ENCODE measurements at places on chromosomes 3 and 15.
A peak's percentile ranks its signal among the peaks of the same experiment; 100 is the strongest.

DNA sequence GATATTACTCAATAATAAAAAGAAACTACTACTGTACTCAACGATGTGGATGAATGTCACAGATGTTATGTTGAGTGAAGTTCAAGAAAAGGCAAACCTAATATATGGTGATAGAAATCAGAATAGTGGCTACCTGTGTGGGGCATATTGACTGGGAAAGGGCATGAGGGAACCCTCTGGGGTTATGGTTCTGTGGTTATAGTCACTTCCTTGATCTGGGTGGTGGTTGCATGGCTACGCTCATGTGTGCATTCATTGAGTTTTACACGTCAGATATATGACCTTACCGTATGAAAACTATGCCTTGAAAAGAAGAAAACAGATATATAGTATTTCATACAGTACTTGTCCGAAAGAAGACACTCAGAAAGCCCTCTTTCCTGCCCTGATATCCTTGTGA, 331.0 kb upstream of the LRRFIP2 start:
- DNase-seq: no peak

GRCh38 chr3:29280404-29281093, at the start of gene RBMS3:
Gene RBMS3, plus strand, starts transcription at chr3:29281071.
- no peak for DNase-seq

DNA sequence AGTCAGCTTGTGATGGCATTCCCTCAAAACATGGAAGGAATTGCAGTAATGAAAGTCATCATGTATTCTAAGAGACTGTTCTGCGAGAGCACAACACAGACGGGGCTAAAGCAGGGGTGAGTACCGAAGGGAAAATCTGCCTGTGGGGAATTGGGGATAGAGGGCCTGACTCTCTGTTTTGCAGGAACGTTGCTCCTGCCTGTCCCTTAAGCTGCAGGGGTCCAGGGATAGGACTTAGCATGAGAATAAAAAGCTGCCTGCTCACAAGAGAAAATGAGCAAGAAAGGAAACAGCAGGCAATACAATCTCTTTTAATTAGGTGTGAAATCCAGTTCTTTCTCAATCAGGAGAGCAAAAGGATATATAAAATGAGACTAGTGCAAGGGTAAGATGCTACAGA, 62.2 kb downstream of the TIGIT start:
- no peak for DNase-seq

- DNase-seq: peak; percentile 46
Measured at GRCh38 chr15:63892794-63893441, 59.2 kb upstream of the HERC1 start.

DNA sequence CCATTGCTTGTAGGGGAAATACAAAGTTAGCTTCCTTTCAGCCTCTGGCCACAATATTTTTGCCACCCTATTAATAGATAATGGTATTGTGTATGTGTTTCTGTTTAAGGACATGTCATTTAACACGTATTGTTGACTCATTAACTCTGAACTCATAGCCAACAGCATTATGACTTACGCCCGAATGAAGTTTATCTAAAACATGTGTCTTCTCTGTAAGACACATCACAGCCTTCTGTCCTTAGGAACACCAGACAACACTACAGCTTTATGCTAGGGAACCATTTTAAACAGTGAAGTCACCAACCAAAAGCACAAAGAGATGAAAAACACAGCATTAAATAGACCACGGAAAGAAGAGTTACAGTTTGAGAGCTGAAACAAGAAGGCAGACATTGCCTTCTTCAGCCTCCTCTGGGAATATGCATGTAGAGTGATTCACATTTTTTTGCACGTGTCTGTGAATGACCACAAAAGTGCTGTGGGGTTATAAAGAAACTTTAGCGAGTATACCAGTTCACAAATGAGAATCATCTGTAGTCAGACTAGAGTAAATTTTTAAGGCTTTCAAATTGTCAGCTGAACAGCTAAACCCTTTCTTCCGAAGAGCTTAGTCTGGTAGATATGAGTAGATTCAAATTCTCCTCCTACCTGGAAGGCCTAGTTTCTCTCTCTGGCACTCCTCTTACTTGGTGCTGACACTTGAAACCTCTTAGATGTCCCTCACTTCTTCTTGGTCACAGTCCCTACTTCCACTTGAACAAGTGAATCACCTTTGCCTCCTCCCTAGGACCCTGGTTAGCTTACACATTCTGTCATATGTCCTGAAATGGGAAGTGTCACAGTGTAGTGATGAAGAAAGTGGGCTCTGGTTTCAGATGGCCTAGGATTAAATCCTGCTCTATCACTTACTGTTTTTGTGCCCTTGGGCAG, 32.2 kb downstream of the MCTP2 start:
- DNase-seq: no peak

- DNase-seq: no peak
Measured at GRCh38 chr15:40046721-40047414, 7.9 kb upstream of the SRP14 start.

DNA sequence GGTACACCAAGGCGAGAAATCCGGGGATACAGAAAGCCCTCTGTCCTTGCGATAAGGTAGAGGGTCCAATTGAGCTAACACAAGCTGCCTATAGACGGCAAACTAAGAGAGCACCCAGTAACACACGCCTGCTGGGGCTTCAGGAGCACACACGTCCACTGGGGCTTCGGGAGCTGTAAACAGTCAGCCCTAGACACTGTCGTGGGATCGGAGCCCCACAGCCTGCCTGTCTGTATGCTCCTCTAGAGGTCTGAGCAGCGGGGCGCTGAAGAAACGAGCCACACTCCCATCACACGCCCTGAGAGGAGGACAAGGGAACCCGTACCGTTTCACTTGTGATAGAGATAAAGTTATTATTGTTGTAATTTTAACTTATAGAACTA, 486 bp downstream of the SAMMSON start:
- no peak for DNase-seq

DNA sequence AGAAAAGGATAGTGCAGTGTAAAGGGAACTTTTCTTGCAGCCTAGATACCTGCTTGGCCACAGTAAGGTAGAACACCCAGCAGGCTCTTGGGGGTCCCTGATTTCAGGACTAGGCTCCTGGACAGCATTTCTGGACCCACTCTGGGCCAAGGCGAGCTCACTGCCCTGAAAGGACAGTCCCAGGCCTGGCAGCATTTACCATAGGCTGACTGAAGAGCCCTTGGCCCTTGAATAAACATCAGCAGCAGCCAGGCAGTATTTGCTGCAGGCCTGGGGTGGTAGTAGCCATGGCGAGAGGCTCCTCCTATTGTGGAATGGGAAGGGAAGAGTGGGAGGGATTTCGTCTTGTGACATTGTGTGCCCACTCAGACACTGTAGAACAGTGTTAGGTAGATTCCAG, 529.2 kb downstream of the TUSC7 start:
- no peak for DNase-seq

GRCh38 chr3:171013822-171014748, 12.4 kb downstream of the SLC2A2 start:
- DNase-seq: no peak

Measured in stimulated activated CD4-positive, alpha-beta T cell treated with anti-CD3 and anti-CD28 coated beads, TNF-alpha, amount 100 ng/mL, for 4 hours (primary cell).